ENCODE measurements at places on chromosomes 4 and X.

DNA sequence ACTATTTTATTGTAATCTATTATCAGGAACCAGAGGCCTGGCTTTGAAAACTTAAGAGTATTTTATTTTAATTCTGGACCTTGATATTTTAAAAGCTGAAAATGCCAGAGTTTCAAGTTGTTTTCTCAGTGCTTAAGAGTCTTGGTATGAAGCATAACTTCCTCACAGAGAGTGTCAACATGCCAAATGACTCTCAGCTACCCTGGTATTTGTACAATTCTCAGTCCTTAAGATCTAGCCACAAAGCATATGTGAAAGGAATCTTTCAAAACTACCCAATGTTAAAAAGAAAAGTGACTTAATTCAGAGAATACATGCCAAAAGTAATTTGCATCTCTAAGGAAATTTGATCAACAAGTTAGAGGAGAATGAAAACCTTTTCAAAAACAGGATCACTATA, 171.9 kb downstream of the DKK2 start:
- no peak for DNase-seq

- no peak for DNase-seq
Observed at GRCh38 chrX:78387364-78387763, 60.0 kb upstream of the CYSLTR1 start.

DNA sequence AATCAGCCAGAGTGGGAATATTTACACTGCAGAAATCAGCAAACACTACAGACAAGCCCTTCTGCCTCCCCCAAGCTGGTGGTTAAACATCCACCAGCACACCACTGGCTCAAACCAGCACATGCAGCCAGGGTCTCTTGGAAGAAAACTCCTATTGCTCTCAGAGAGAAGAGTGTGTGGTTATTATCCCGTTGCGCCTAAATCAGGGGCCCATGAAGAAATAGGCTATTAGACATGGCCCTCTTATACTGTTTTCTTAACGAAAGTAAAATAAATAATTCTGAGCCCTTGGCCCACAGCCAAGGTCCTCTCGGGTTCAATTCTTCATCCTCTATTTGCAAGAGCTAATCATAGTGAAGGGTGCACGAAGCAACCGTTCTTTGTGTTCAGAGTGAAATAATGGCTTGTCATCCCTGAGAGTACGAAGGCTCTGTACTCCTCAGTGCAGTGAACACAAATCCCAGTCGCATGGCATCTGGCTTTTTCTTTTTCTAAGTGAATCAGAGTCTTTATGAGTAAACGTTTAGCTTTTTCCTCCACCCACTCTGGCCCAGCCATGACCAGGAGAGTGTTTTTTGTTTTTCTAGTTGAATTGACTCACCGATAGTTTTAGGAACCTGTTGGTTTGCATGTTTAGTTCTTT, 33.4 kb upstream of the RBM47 start:
- DNase-seq: no peak

- DNase-seq: no peak
Observed at GRCh38 chrX:18286322-18286831, 65.7 kb upstream of the BEND2 start.

- DNase-seq: no peak
Observed at GRCh38 chrX:39502486-39502885, 595.3 kb downstream of the BCOR start.

- peak; percentile 96 for DNase-seq
Observed at GRCh38 chr4:337143-337931, at the start of gene ZNF141. Gene ZNF141 (plus strand): TSS chr4:337814. CDS start chr4:337984, 170 bp downstream.

GRCh38 chr4:27270435-27270834, 409.8 kb downstream of the STIM2 start:
- DNase-seq: no peak

GRCh38 chr4:74367656-74368290, 2.8 kb downstream of the EREG start:
- no peak for DNase-seq

DNA sequence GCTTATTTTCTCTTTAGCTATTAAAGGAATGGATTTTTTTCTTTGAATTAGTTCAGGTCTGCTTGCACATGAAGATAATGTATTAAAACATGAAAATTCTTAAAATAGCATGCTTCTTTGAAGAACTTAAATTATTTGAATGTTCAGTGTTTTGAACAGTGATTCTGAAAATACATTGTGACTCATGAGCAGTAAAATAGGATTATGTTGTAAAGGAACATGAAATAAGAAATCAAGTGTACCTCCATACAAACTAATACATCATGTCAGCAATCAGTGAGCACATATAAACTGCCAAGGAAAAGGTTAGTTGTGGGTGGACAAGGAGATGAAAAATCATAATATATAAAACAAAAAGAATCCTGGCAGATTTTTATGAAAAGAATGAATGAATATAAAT, 66.1 kb downstream of the SNX25 start:
- no peak for DNase-seq

GRCh38 chrX:85516131-85516530, 136.7 kb upstream of the POF1B start:
- DNase-seq: no peak

GRCh38 chrX:25043192-25043591, 27.4 kb upstream of the ARX start:
- no peak for DNase-seq

GRCh38 chr4:73139245-73139644, 69.7 kb upstream of the COX18 start:
- no peak for DNase-seq

GRCh38 chrX:1389181-1389992, 2.5 kb downstream of the SLC25A6 start:
- DNase-seq: no peak

- no peak for DNase-seq
Observed at GRCh38 chr4:113016377-113016776, 33.1 kb upstream of the ANK2 start.

- no peak for DNase-seq
Observed at GRCh38 chrX:131565909-131566308, 22.0 kb downstream of the OR13H1 start.

DNA sequence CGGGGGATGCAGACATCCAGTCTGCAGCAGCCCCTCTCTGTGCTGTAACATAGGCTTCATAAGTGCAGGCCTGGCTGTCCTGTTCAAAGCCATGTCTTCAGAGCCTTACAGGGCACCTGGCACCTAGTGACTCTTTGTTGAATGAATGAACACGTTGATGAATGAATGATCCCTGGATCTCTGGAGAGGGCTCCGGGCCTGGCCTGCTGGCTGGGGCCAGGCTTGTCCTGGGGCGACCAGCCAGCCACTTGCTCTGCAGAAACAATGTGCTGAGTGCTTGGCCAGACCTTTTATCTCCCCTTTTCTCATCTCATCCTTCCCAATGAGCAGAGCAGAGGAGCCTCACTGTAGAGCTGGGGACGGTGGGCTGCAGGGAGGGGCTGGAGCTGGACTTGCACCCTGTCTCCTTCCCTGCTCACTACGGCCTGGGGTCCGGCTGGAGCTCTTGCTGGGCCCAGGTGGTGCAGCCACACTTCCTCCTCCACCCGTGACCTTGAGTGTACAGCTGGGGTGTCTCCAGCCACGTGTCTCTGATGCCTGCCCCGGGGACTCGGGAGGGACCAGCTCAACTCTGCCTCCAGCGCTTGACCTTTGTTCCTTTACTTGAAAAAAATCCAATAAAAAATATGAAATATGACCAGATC, 77.9 kb downstream of the PSAPL1 start:
- no peak for DNase-seq

GRCh38 chr4:185002784-185003183, 15.5 kb upstream of the HELT start:
- DNase-seq: no peak

GRCh38 chr4:65670331-65671031, at the start of gene EPHA5:
Gene EPHA5 (minus strand): TSS chr4:65670489. CDS start chr4:65669742, 747 bp downstream.
- DNase-seq: peak; percentile 80

DNA sequence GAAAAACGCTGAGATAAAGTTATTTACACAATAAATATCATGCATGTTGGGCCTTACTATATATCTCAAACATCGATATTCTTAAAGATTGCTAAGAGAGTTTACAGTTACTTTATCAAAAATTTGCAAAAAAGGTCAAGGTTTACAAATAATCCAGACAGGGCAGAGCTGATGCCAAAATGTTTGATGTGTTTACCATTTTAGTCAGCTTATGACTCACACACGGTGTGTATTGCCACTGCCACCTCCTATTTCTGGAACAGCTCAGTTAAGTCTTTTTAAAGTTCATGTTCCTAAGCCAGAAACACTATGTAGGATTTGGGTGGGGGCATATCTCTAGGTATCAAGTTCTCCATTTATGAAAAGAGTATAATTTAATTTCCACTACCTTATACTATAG, 580.6 kb downstream of the INPP4B start:
- DNase-seq: no peak

- DNase-seq: no peak
Observed at GRCh38 chr4:88605736-88606135, 13.5 kb downstream of the HERC3 start.

DNA sequence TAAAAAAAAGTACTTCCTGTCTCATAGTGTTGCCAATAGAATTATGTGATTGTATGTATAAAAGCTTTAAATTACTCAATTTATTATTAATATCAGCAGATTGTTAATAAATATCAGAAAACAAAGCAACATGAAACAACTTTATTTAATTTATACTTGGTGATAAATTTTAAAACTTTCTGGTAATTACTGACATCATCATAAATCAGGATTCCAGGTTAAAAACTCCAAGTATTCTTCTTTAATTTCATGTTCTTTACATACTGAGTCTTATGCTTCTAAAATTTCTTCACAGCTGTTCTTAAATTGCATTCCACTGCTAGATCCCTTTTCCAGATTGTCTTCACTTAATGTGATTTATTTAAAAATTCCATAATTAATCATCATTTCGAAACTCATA, 1224.5 kb downstream of the PCDH18 start:
- DNase-seq: no peak

GRCh38 chr4:165359506-165359905, 19.3 kb upstream of the CPE start:
- DNase-seq: no peak

DNA sequence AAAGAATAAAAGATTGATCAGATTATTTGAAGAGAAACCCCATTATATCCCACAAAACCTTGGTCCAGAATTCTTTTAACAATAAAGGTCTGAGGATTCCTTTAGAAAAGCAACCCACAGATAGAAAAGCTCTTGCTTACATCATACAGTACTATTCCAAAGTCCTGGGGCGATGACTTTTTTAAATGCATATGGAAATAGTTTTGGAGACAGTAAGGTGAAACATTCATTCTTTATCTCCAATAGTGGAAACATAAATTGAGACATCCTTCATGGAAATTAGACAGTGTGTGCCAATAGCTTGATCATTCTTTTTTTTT, 85.7 kb upstream of the UCP1 start:
- no peak for DNase-seq

DNA sequence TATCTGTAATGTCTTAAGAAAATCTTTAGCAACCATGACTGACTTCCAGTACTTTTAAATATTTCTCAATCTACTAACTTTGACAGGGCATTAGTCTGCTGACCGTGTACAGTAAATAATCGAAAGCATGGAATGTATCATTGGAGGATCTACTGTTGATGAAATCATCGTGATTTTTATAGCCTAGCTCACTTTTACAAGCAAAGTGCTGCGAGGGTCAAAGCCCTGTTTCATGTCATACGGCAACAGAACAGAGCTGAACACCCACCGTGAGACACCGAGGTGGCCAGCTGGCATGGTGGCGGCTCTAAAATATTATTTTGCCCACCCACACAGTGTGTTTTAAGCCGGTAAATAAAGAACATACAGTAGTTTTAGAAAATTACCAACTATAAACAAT, 679.3 kb downstream of the FAT4 start:
- DNase-seq: no peak

DNA sequence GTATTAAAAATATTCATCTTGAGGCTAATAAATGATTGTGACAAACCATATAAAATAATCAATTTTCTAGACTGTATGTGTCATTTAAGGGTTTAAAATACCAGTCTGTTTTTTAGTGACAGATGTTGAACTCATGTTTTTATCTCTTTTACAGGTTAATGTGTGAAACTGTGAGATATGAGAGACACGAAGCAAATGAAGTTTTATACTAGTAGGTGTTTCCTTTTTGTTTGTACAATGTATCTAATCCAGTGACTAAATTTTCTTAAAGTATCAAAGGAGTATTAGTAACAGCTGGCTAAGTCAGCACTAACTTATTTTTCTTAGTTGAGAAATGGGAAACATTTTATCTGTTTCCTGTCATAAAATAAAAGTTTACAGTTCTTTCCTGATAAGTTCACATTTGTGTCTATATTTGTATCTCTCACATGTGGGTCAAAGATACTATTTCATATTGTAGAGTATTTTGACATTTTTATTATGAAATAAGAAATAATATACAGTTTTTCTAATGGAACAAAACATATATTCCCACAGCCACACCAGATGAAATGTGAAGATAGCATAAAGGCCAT, 90.3 kb downstream of the RAPGEF2 start:
- no peak for DNase-seq

- no peak for DNase-seq
Observed at GRCh38 chr4:122584519-122584918, 36.3 kb downstream of the IL21 start.

- no peak for DNase-seq
Observed at GRCh38 chrX:43850629-43851028, 31.6 kb downstream of the MAOB start.

GRCh38 chrX:145910017-145910416, 92.4 kb downstream of the SLITRK2 start:
- DNase-seq: no peak

Data from head of caudate nucleus (tissue), 42 donors.